ENCODE measurements at places on chromosomes 13 and 19. TPM values are rescaled to one million over a fixed set of nuclear protein-coding genes. Genes with fewer than 3 reads are reported as not detected.

GRCh38 chr19:6219586-6220290, 60.0 kb downstream of the MLLT1 start:
- DNase-seq = no peak
- no peaks in the 10 kb centered on the region for H3K4me1 ChIP-seq
- H3K4me3 ChIP-seq = no peak overlapping the region
- H3K27me3 ChIP-seq = no peaks in the 10 kb centered on the region
- no peaks in the 10 kb centered on the region for H3K36me3 ChIP-seq

GRCh38 chr13:59358014-59358413, 805.7 kb downstream of the DIAPH3 start:
- H3K27ac ChIP-seq = no peak overlapping the region
- no peak for DNase-seq
- H3K4me1 ChIP-seq = no peaks in the 10 kb centered on the region

- H3K27ac ChIP-seq = no peak overlapping the region
- no peaks in the 10 kb centered on the region for H3K4me1 ChIP-seq
- no peaks in the 10 kb centered on the region for H3K36me3 ChIP-seq
- no peak for DNase-seq
- no peak overlapping the region for H3K4me3 ChIP-seq
- H3K27me3 ChIP-seq = no peaks in the 10 kb centered on the region
Measured at GRCh38 chr13:41408121-41408520, 49.2 kb upstream of the RGCC start.

DNA sequence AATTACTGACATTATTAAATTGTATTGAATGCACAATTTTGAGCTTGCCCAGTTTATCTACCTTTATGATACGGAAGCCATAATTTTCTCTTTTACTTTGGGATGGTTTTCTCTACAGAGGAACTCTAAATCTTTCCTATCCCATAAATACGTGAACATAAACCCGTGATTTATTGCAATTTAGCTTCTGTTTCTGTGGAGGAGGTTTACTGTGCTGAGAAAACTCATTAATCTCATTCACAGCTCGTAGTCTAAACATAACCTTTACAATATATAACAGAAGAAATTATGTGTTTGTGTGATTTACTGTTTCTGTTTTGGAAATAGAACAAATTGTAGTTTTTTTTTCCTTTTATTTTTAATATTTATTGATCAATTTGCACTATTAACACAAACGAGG, 207.1 kb upstream of the PCDH9 start:
- no peaks in the 10 kb centered on the region for H3K36me3 ChIP-seq
- H3K27me3 ChIP-seq = no peaks in the 10 kb centered on the region
- H3K4me1 ChIP-seq = no peaks in the 10 kb centered on the region
- H3K27ac ChIP-seq = no peak overlapping the region
- no peak overlapping the region for H3K4me3 ChIP-seq

DNA sequence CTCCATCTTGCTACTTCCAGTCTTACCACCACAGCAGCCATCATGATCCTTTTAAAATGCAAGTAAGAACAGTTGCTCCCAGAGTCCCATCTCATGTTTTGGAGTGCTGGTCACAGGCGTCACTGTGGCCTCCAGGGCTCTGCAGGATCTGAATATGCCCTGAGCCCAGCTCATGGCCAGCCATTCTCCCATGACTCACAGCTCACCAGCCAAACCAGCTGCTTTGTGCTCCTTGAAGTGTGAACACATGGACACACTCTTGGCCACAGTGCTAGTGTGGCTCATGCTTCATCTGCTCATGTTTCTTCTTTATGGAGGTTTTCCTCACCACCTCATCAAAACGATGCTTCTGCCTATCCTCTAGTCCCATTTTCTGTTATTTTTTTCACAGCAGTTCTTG, 466.5 kb downstream of the UQCRFS1 start:
- peaks cover 3% of the 10 kb centered on the region for H3K27me3 ChIP-seq
- no peak for DNase-seq
- H3K4me3 ChIP-seq = no peak overlapping the region
- no peak overlapping the region for H3K27ac ChIP-seq

GRCh38 chr13:85557691-85558467, 241.3 kb downstream of the SLITRK6 start:
- no peak for DNase-seq
- H3K27me3 ChIP-seq = no peaks in the 10 kb centered on the region
- no peaks in the 10 kb centered on the region for H3K4me1 ChIP-seq
- H3K27ac ChIP-seq = no peak overlapping the region
- H3K4me3 ChIP-seq = no peak overlapping the region
- no peaks in the 10 kb centered on the region for H3K36me3 ChIP-seq

DNA sequence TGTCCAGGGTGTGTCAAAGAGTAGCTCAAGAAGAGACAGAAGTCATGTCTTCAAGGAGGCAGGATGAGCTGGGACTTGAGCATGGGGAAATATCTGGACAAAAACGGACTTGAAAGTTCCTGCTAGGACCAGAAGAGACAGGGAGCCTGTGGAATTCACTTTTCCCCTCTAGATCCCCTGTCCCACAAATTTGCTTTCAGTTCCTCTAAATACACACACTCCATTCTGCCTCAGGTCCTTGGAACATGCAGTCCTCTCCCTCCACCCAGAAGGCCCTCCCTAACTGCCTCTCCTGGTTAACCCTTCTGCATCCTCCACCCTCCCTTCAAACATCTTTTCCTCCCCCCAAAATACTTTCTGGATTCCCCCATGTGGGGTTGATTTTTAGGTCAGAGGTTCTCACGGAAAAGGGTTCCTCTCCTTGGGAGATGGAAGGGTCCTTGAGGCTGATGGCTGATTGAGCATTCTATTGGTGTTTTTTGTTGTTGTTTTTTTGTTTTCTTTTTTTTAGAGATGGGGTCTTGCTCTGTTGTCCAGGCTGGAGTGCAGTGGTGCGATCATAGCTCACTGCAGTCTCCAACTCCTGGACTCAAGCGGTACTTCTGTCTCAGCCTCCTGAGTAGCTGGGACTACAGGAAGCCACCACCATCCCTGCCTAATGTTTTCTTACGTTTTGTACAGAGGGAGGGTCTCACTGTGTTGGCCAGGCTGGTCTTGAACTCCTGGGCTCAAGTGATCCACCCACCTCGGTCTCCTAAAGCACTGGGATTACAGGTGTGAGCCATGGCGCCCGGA, 6.9 kb upstream of the RETN start:
- peaks cover 15% of the 10 kb centered on the region for H3K4me1 ChIP-seq
- no peak overlapping the region for H3K4me3 ChIP-seq
- no peak overlapping the region for H3K27ac ChIP-seq
- DNase-seq = no peak
- peaks cover 4% of the 10 kb centered on the region for H3K27me3 ChIP-seq

- H3K4me3 ChIP-seq = no peak overlapping the region
- no peak overlapping the region for H3K27ac ChIP-seq
- H3K27me3 ChIP-seq = peaks cover 1% of the 10 kb centered on the region
- peak; percentile 36 for DNase-seq
Measured at GRCh38 chr19:21202865-21203494, 61.1 kb downstream of the ZNF431 start.

- no peaks in the 10 kb centered on the region for H3K4me1 ChIP-seq
- DNase-seq = no peak
- no peak overlapping the region for H3K27ac ChIP-seq
- H3K4me3 ChIP-seq = no peak overlapping the region
- H3K27me3 ChIP-seq = no peaks in the 10 kb centered on the region
- H3K36me3 ChIP-seq = peaks cover 42% of the 10 kb centered on the region
Measured at GRCh38 chr19:16520986-16521624, 21.1 kb downstream of the CHERP start.

- no peak overlapping the region for H3K4me3 ChIP-seq
- H3K27ac ChIP-seq = no peak overlapping the region
- no peaks in the 10 kb centered on the region for H3K27me3 ChIP-seq
- no peaks in the 10 kb centered on the region for H3K4me1 ChIP-seq
- DNase-seq = no peak
Measured at GRCh38 chr13:86066611-86067365, 267.6 kb upstream of the SLITRK6 start.

GRCh38 chr13:45825387-45825650, 26.2 kb downstream of the SIAH3 start:
- no peaks in the 10 kb centered on the region for H3K27me3 ChIP-seq
- H3K36me3 ChIP-seq = no peaks in the 10 kb centered on the region

- H3K4me3 ChIP-seq = no peak overlapping the region
- peaks cover 33% of the 10 kb centered on the region for H3K4me1 ChIP-seq
- peaks cover 33% of the 10 kb centered on the region for H3K27me3 ChIP-seq
- no peak for DNase-seq
- peaks cover 6% of the 10 kb centered on the region for H3K36me3 ChIP-seq
Measured at GRCh38 chr19:48392860-48393558, 459 bp upstream of the GRIN2D start.

DNA sequence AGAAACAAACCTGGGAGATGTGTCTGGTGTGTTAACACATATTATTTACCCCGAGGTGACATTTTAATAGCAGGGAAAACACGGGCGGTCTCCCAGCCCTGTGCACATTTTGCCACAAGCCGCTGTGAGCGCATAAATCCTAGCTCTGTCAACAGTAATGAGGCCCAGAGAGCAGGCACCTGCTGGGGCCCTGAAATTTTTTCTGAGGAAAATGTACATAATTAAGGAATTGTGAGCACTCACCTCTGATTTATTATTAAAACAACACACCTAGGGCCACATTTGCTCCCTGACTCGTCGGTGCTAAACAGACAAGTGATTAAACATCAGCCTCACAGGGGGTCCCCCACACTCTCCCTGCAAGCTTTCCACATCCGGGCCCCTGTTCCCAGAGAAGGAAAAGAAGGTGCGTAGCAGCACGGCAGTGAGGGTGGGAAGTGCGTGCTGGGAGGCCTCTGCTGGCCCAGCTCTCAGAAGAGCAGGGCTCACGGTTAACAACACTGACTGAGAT, 616.3 kb downstream of the UQCRFS1 start:
- no peaks in the 10 kb centered on the region for H3K27me3 ChIP-seq
- no peak overlapping the region for H3K27ac ChIP-seq
- H3K4me1 ChIP-seq = no peaks in the 10 kb centered on the region
- H3K36me3 ChIP-seq = no peaks in the 10 kb centered on the region
- DNase-seq = no peak

DNA sequence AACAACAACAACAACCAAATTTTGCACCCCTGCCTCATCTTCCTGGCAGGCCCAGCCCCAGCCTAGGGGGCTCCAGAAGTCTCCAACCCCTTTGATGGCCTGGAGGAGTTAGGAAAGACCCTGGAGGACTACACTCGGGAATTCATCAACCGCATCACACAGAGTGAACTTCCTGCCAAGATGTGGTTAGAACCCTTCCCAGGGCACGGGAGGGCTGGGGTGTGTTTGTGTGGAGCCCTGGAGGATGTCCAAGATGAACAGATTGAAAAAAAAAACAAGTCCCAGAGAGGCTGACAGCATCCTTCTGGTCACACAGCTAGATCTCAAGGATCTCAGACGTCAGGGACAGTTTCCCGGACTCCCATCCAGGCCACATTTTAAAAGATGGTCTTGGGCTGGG, 13.3 kb downstream of the APOC1 start:
- DNase-seq = no peak
- no peak overlapping the region for H3K4me3 ChIP-seq
- peaks cover 17% of the 10 kb centered on the region for H3K27me3 ChIP-seq
- H3K4me1 ChIP-seq = peaks cover 4% of the 10 kb centered on the region
- no peak overlapping the region for H3K27ac ChIP-seq
- no peaks in the 10 kb centered on the region for H3K36me3 ChIP-seq

DNA sequence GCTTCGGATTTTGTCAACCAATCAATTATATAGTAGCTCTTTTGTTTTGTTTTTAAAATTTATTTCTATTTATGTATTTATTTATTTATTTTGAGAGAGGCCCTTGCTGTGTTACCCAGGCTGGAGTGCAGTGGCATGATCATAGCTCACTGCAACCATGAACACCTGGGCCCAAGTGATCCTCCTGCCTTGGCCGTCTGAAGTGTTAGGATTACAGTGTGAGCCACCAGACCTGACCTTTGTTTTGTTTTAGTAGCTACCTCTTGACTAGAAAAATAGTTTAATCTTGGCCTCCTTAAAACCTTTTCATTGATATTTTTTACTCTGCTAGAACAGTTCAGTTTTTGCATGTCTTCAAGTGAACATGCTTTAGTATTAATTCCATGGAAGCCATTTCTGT, 15.1 kb downstream of the GARRE1 start:
- H3K36me3 ChIP-seq = no peaks in the 10 kb centered on the region
- peak overlapping the region; percentile 96 for H3K27ac ChIP-seq
- peaks cover 60% of the 10 kb centered on the region for H3K4me1 ChIP-seq
- H3K27me3 ChIP-seq = no peaks in the 10 kb centered on the region
- H3K4me3 ChIP-seq = peak overlapping the region; percentile 58
- DNase-seq = no peak

DNA sequence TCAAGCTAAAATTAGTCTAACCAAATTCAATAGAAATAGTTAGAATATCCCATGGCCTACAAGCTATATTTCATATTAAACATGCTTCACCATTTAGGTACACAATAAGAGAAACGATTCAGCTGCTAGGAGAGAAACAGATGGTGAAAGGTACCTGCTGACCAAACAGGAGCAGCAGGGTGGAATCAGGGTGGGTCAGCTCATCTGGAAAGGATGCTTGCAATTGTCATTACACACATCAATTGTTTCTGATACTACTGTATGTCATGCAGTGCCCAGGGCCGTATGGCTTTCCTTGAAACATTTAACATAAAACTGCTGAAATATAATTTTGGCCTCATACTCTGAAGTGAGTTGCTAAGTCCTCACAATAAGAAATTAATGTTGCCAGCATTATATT, 776.0 kb downstream of the DACH1 start:
- H3K4me1 ChIP-seq = no peaks in the 10 kb centered on the region
- no peaks in the 10 kb centered on the region for H3K36me3 ChIP-seq
- H3K27ac ChIP-seq = no peak overlapping the region
- DNase-seq = no peak
- no peaks in the 10 kb centered on the region for H3K27me3 ChIP-seq

DNA sequence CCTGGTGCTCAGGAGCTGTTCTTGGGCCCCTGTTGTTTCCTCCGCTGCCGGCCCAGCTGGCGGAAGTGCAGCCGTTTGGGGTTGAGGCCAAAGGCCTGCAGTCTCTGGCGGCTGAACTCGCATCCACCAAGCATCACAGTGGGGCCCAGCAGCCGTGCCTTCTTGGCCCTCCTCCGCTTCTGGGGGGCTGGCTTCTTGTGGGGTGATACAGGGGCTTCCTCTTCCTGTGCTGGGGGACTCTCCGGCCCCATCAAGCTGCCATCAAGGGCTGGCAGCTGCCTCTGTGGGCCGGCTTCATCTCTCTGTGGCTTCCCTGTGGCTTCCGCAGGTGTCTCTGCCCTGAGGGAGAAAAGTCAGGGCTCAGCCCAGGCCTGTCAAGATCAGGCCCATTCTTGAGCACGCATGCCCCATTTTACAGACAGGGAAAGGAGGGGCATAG, 10.3 kb downstream of the ATG4D start:
- H3K27ac ChIP-seq = peak overlapping the region; percentile 92
- peaks cover 43% of the 10 kb centered on the region for H3K36me3 ChIP-seq
- peak; percentile 59 for DNase-seq
- peaks cover 35% of the 10 kb centered on the region for H3K4me1 ChIP-seq
- no peak overlapping the region for H3K4me3 ChIP-seq

- H3K4me3 ChIP-seq = no peak overlapping the region
- DNase-seq = no peak
- no peaks in the 10 kb centered on the region for H3K36me3 ChIP-seq
- H3K27me3 ChIP-seq = peaks cover 16% of the 10 kb centered on the region
- no peaks in the 10 kb centered on the region for H3K4me1 ChIP-seq
- H3K27ac ChIP-seq = no peak overlapping the region
Measured at GRCh38 chr19:29515233-29515619, 10.6 kb upstream of the VSTM2B start.

CABP5 gene
- total RNA-seq = not detected

SMIM44 gene
- not detected for total RNA-seq

ZBTB32 gene
- 226 TPM for total RNA-seq

AKAP8 gene
- total RNA-seq = 31.5 TPM

CCL25 gene
- not detected for total RNA-seq

TMC4 gene
- 0.26 TPM for total RNA-seq

DNAJC3 gene
- 20.1 TPM for total RNA-seq

ZNF221 gene
- total RNA-seq = 0.73 TPM

ZGLP1 gene
- total RNA-seq = 0.85 TPM

SKA3 gene
- 36.2 TPM for total RNA-seq

LSR gene
- total RNA-seq = 25.4 TPM

All from activated CD4-positive, alpha-beta memory T cell treated with anti-CD3 and anti-CD28 coated beads for 36 hours (primary cell).